CD4-positive, alpha-beta T cell treated with Interleukin-12 subunit alpha and Interleukin-12 subunit beta, for 1 hour (primary cell): ENCODE measurements at places on chromosomes 1 and 21.

DNA sequence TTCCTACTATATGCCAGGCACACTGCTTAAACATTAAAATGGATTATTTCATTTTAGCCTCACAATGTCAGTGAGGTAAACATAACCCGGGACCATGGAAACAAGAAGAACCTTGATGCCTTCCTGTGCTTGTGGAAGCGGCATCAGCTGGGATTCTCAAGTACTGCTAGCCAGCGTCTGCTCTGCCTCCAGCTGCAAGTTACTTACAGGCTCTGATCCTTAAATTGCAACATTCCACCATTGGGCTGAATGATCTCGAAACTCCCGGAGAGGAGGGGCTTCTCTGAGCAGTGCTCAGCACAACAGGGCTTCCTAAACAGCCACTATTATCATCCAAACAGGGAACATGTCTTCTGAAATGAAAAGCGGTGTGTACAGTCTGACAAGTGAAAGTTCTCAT is 6.7 kb upstream of the MAN1C1 start:
- DNase-seq = no peak

DNA sequence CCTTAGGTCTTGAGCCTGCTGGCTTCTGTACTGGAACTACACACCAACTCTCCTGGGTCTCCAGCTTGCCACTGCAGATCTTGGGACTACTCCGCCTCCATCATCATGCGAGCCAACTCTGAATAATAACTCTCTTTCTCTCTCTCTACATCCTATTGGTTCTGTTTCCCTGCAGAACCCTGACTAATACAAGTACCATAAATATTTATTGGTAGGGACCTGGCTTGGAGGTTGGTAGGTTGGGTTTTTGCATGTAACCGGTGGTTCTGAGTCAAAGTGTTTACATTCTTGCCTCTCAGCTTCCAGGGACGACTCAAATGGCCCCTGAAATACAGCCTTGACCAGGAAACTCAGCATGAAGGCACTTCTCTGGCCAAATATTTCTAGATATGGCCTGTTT is 110.4 kb downstream of the KCND3 start:
- no peak for DNase-seq

GRCh38 chr1:41174170-41174569 is 67.9 kb downstream of the SCMH1 start:
- no peak for DNase-seq

- DNase-seq = no peak
These were observed 130.5 kb downstream of the DISC1 start for GRCh38 chr1:231757101-231757404.

DNA sequence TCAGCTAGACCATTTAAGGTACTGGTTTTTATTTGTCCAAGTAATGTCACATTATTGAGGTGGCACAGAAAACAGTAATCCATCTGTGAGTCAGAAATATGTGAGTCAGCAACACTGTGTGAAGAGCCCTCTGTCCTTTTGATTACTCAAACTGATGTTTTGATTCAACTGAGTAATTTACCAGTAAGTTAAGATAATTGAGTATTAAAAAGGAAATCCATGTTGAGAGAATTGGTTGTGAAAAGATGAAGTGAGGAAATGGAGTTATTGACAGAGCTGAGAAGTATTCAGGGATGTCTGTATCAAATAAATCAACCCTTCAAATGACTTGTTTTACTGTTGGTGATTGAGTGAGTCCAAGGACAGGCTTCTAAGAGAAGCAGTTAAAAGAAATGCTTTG is 302.7 kb upstream of the SGIP1 start:
- no peak for DNase-seq

DNA sequence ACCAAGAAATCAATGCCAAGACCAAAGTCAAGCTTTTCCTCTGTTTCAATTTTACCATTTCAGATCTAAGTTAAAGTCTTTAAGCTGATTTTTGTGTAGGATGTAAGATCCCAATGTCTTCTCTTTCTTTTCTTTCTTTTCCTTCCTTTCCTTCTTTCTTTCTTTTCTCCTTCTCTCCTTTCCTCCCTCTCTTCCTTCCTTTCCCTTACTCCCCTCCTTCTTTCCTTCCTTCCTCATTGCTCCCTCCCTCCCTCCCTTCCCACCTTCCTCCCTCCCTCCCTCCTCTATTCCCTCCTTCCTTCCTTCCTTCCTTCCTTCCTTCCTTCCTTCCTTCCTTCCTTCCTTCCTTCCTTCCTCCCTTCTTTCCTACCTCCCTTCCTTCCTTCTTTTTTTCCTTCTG is 197.5 kb downstream of the KCNT2 start:
- no peak for DNase-seq

DNA sequence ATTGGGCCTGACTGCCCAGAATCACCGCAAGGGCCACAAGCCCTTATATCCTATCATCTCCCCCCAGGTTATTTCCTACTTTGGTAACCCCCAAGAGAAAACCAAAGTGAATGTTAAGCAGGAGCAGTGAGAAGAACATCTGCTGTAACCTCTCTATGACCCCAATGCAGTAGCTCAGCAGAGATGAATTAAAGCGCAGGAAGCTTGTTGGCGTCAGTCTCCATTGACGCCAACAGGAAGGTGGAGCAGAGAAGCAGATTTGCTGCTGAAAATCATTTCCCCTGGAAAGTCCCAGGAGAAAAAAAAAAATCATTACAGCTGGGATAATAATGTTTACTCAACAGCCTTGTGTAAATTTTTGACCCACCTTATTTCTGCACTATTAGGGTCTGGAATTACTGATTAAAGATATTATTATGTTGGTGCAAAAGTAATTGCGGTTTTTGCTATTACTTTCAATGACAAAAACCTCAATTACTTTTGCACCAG is 33.2 kb upstream of the FAM163A start:
- peak; percentile 67 for DNase-seq

- DNase-seq = no peak
These were observed 91.4 kb downstream of the AKT3 start for GRCh38 chr1:243758647-243759046.

DNA sequence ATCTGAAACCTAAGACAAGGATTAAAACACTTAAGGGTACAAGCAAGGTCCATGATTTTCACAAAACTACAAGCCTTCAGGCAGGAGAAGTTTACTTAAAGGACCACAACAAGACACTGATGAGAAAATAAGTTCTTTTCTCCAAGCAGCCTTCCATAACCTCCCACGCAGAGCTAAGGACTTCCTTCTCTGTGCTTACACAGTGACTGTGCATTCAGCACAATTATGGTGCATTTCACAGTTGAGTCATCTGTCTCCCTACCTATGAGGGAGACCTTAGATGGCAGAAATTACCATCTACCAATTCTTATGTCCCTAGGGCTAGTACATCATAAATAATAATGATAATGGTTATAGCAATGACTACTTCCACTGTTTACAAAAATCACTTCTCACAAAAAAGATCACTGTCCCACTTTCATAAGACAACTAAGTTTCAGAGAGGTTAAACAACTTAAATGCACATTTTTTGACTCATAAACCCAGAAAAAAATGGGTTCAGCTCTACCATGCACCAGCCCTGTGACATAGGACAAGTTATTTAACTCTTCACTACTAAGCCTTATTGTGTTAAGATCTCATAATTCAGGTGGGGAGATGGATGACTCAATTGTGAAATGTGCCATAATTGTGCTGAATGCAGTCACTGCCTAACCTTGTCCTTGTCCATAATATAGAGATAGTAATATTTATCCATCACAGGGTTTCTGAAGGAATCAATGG is 45.3 kb downstream of the TARBP1 start:
- DNase-seq = no peak

DNA sequence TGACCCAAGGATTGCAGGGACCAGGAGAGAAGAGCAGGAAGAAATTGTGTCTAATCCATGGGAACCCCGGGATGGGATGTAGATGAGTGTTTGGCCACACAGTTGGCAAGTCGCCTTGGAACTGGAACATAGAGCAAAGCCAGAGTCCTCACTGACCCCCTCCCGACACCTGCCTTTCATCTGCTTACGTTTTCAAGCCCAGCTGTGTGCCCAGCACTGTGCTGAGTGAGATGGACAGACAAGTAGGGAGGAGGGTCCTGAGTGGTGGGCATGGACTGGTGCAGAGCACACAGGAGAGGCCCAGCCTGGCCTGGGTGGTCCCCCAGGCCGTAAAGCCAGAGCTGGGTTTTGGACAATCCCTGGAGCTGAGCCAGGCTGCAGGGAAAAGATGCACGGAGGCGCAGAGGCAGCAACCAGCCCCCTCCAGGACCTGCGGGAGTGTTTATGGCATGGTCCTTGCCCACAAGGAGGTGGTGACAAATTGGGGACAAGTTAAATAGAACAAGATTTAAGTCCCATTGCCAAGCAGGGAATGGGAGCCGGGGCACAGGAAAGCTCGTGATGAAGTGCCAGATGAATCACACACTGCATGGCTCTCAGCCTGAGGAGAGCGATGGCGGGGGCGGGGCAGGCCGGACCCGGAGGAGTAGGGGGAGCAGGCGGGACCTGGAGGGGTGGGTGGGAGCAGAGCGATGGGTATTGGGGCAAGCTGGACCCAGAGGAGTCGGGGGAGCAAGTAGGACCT is 157.8 kb upstream of the VAMP3 start:
- no peak for DNase-seq
